Posterior vena cava (tissue), 2 donors: ENCODE measurements at places on chromosomes 3 and 15.

- peak; percentile 98 for DNase-seq
Observed at GRCh38 chr3:4980229-4981203, 1.3 kb downstream of the BHLHE40 start.

DNA sequence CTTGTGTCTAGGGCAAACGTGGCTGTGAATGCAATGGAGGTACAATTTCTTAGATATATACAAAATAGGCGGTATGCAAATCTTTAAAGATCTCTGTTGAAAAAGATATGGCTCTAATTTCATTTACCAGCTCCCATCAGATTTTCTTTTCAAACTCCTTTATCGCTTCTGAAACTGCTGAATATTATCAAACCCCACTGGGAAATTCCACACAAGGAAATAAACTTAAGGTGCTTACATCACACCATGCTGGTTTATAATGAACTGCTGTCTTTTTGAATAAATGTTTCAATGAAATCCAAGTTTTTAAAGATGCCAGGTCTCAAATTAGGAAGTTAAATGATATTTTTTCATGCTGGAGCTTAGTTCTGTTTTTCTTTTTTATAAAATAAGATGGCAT, 102.5 kb upstream of the ICE2 start:
- DNase-seq: no peak

DNA sequence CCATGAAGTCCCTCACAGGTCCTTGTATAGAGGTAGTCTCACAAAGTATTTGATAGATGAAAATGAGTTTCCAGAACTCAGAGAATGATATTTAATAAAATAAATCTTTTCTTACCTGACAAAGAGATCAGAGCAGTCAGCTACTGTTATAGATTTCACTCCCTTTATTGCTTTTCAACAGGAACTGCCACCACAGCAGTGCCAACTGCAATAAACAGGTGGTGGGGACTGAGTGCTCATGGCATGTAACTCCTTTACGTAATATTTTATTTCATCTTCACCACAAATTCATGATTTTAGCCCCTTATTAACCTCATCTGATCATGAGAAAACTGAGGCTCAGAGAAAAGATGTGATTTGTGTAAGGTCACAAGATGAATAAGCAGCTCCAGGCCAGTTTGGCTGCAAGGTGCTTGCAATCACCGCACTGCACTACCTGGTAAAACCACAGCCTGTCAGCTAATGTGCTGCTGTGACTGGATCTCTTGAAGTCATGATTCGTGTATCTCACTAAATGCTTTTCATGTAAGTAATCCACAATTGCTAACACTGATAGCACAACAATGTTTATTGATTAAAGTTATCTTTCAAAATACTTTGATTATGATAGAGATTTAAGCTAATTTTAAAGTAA, 78.8 kb downstream of the WNT5A start:
- no peak for DNase-seq

- DNase-seq: no peak
Observed at GRCh38 chr15:63050731-63051155, 8.2 kb downstream of the TPM1 start.

DNA sequence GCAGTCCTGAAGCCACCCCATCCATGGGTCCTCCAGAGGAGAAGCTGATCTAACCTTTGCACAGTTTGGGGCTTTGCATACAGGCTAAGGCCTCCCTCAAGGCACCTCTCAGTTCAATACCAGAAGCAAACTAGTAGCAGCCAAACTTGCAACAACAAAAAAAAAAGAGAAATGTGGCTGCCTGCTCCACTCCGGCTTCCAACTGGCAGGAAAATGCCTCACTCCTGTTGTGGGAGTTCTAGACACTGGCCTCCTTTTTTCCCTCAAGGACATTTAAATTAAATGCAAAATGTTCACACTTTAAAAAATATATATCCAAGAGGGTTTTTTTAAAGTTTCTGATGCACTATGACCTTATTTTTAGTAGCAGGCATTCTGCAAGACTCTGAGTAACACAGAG, 216.0 kb upstream of the TPM1 start:
- no peak for DNase-seq

DNA sequence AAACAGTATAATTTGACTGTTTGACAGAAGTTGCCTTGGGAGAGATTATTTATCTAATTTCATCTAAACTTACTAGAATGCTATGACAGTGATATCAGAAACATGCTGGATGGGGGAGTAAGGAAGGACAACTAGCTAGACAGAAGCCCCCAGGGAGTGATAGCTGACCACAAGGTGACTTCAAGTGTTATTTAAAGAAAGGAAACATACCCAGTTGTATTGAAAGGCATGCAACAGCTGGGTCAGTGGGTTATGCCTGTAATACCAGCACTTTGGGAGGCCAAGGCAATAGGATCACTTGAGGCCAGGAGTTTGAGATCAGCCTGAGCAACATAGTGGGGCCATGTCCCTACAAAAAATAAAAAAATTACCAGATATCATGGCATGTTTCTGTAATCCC, 69.6 kb downstream of the SLC49A4 start:
- DNase-seq: no peak

DNA sequence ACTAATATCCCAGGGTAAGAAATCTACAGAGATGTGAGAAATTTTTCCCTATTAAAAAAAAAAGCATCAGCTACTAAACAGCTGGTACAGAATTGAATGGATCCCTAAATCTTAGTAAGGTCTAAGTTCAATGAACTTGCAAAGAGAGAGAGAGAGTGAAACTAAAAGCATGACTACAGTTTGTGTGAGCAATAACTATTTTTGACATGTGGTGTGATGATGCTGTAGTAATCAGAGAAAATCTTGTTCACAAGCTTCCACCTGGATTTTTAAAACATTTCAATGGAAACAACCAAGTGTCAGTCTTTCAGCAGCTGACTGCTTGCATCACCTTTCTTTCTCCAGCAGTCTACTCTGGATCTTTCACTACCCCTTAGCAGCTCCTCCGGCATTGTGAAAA, 45.2 kb upstream of the ABI3BP start:
- DNase-seq: no peak

GRCh38 chr3:197687570-197687969, 49.1 kb downstream of the RUBCN start:
- DNase-seq: no peak

- DNase-seq: no peak
Observed at GRCh38 chr15:68334661-68335124, 57.1 kb downstream of the FEM1B start.

GRCh38 chr3:125960456-125961288, 8.3 kb upstream of the ROPN1B start:
- DNase-seq: peak; percentile 76

DNA sequence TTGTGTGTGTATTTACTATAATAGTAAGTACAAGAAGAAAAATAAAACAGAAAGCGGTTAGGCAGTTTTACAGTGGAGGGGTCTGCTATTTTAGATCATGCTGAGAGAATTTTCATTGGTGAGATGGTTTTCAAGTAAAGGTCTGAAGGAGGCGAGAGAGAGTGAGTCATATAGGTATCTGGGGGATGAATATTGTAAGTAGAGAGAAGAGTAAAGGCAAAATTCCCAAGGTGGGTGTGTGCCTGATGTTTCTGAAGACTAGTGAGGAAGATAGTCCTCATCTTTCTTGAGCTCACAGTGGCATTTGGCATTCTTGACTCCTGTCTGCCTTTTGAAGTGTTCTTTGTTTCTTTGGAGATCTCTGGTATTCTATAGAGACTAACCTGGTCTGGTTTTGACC, 38.6 kb downstream of the CRYBG3 start:
- DNase-seq: no peak
